ENCODE measurements at places on chromosomes 2 and 18.

- no peak for DNase-seq
Measured at GRCh38 chr2:225104321-225104720, 62.1 kb upstream of the DOCK10 start.

GRCh38 chr2:6072276-6072675 lies 380.1 kb downstream of the SOX11 start:
- DNase-seq, result no peak

DNA sequence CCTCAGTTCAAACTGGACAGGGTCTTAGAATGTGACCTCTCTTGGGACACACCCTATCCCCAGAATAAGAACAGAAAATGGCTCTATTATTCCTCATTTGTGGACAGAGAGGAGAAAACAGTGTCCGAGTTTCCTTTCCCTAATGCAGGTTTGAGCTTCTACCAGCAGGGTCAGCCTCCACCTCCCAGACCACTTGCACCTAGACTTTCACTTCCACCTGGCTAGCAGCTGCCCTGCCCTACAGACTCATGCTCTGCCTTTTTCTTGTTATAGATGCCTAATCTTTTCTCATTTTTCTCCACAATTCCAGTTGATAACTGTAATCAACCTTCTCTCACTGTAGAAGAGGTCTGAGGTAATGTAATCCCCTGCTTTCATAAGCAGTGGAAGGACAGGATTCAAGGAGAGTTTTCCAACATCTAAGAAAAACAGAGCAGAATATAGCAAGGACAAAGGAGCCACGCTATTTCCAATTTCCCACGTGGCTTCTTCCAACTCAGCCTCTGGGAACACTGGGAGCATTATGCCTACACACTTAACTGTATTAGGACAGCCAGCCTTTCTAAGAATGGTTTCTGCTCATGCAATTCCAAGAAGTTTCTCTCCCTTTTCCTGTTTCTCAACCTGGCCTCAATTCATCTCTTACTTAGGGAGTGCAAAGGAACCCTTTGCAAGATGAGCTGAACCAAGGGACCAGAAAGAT lies 239.8 kb downstream of the BCL11A start:
- DNase-seq, result no peak

GRCh38 chr2:72971036-72971435 lies 53.7 kb downstream of the EMX1 start:
- no peak for DNase-seq

GRCh38 chr18:80258640-80259039 lies 11.3 kb upstream of the PARD6G start:
- no peak for DNase-seq

- DNase-seq, result no peak
Measured at GRCh38 chr2:62794791-62795190, 89.3 kb downstream of the EHBP1 start.

- no peak for DNase-seq
Measured at GRCh38 chr18:13564579-13564978, 161.8 kb downstream of the FAM210A start.

DNA sequence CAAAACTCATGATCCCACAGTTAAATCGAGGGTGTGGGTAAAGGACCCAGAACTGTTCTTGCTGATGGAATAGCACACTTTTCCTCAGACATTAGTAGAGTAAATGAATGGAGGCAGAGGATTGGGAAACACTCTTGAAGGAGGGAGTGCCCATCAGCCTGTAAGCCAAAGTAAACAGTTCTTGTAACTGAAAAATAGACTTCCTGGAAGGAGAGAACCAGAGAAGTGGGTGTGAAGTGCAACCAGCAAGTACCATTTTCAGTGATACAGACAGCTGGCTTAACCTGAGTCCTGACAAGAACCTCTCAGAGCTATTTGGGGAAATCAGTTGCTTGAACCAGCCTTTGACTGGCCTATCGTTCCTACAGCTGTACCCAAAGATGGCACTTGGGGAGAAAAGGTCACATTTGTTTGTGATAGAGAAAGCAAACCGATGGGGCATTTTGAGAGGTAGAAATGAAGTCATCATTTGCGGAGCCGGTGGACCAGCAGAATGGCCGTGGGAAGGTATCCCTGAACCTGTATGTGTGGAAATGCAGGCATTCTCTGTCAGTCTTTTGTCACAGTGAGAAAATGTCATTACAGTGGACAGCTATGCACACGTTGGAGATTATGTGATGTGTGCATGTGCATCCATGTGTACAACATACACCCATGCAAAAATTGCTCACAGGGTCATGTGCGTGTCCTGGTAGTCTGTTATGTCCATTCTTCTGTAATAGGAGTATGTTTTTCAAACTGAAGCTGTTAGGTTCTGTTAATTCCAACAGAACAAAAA lies 17.8 kb downstream of the CRIM1 start:
- no peak for DNase-seq

DNA sequence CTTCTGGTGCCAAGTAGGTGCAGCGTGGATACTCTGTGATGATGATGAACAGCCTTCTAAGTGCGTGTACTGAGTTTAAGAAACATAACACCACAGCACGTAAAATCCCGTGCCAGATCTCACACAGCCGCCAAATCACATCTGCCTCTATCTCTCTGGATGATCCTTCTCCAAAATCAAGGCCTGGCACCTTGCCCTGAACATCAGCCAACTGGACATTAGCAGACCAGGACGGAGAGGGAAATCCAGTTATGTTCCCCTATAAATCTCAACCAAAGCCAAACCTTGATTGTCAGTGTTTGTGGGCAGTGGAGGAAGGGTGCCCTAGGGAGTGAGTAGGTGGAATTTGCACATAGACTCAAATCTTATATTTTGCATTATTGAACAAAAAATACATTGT lies 164.3 kb downstream of the MIB1 start:
- DNase-seq, result no peak

GRCh38 chr2:69253112-69253511 lies 133.9 kb downstream of the GFPT1 start:
- DNase-seq, result no peak

- no peak for DNase-seq
Measured at GRCh38 chr18:56522816-56523215, 115.6 kb downstream of the TXNL1 start.

DNA sequence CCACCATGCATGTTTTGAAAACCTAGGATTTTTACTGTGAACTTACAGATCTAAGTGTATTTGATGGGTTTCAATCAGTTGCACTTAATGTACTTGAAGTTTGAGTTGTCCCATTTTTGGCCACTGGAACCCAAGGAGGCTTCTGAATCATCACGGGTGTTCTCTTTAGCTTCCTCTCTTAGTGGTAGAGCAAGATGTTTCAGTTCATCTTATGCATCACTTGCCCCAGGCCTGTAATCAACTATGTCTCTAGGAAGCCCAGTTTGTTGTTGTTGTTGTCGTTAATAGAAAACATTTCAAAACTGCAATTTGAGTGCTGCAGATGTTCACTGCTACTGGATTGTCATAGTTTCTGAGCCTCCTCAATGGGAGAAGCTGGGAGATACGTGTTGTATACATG lies 97.0 kb downstream of the FHOD3 start:
- DNase-seq, result no peak

GRCh38 chr18:58541789-58542425 lies 87.0 kb downstream of the ALPK2 start:
- no peak for DNase-seq

GRCh38 chr18:5630057-5630899 lies 86.5 kb upstream of the EPB41L3 start:
- DNase-seq, result peak; percentile 8

DNA sequence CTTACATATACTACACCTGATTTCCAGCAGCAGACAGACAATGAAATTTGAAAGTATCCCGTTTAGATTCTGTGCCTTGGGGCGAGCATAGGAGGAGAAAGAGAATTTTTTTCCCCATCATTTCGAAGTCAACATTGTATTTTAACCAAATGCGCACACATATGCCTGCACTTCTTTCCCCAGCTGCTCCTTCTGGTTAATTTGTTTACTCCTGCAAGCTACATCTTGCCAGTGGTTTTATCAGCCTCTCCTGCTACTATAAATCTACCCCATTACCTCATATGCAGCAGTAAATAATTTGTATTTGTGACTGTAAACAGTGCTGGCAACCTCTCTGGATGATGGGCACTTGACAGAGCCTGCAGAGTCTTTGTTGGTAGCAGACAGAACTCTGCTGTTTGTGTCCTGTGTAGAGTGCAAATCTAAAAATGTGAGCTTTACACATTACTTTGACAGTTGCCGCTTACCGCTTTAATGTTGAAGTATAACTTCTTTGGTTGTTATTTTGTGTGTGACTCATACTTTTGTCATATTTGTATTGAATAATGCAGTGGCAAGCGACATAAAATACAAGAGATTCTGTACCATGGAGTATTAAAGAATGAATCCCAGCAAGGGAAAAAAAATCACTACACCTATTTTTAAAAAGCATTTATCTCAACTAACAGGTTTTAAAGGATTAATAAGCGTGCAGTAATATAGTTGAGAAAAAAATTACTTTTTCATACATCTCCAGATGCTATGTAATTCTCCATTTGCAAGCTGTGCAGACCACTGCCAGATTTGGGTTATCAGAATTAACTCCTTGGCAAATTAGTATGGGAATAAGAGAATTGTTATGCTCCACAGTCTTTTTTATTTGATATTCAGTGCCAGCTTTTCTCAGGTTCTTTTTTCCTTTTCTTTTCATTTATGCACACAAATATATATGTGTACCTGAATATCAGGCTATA lies 536.8 kb downstream of the XIRP2 start:
- DNase-seq, result no peak

DNA sequence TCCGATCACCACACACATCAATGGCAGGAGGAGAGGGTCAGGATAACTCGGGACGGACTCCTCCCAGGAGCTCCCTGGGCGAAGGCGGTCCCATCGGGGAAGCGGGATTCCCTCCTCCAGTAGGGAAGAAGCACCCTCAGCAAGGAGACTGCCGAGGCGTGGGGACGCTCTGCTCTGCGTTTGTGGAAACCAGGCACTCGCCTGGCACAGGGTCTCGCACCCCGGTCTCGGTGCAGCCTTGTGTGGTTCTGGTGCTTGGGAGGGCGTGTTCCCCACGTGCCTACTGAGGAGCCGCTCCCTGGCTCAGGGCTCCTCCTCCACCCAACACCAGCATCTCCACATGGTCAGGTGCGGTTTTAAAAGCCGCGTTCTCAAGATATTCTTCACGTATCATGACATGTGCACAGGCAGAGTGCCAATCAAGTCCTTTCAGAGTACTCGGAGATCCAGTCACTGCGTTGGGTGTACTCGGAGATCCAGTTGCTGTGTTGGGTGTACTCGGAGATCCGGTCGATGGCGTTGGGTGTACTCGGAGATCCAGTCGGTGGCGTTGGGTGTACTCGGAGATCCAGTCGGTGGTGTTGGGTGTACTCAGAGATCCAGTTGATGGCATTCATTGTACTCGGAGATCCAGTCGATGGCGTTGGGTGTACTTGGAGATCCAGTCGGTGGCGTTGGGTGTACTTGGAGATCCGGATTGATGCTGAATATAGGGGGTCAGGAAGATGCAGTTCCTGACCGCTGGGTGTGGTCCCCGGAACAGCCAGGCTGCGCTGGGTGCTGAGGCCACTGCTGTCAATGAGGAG lies 117.5 kb downstream of the RTP5 start:
- DNase-seq, result no peak

GRCh38 chr2:14358774-14359173 lies 273.7 kb upstream of the LRATD1 start:
- DNase-seq, result no peak

DNA sequence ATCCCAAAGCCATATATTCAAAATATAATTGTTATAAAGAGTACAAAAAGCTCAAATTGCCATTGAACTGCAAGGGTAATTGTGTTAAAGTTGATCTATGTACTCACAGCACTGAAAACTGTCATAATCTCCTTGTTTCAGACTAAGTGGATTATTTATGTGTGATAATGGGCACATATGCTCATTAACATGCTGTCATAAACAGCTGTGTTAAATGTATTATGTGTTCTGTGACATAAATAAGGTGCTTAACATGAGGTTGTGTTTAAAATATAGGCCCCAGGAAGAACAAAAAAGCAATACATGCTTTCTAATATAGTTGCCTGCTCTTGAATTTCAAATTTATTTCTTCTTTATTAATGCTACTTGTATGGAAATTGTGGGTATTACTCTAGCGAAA lies 409.5 kb downstream of the DCC start:
- DNase-seq, result no peak

GRCh38 chr18:51251625-51252024 lies 54.1 kb upstream of the MEX3C start:
- peak; percentile 78 for DNase-seq

GRCh38 chr2:73063472-73063871 lies 8.0 kb downstream of the SFXN5 start:
- DNase-seq, result no peak

GRCh38 chr2:70247364-70248180 lies 856 bp downstream of the TIA1 start:
- no peak for DNase-seq

GRCh38 chr2:202375033-202375608 lies 1.0 kb upstream of the BMPR2 start:
- peak; percentile 29 for DNase-seq

DNA sequence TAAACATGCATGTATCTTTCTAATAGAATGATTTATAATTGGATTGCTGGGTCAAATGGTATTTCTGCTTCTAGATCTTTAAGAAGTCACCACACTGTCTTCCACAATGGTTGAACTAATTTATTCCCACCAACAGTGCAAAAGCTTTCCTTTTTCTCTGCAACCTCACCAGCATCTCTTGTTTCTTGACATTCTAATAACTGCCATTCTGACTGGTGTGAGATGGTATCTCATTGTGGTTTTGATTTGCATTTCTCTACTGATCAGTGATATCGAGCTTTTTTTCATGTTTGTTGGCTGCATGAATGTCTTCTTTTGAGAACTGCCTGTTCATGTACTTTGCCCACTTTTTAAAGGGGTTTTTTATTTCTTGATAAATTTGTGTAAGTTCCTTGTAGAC lies 182.5 kb downstream of the ANKRD44 start:
- no peak for DNase-seq

DNA sequence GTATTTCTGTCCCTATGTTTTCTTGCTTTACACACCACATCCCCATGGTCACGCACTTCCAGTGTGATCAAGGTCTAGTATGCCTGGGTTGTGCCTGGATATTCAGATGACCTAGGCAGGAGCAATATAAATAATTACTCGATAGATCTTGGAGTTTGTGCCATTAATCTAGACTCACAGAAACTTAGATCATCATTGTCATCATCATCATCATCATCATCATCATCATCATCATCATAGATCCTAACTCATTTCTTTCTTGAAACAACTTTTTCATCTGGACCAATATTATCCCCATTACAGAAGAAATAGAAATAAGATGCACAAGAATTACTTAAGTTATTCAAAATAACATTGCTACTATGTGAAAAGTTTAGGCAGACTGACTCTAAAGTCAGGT lies 130.3 kb upstream of the LRRTM4 start:
- DNase-seq, result no peak

GRCh38 chr2:231780123-231780908 lies 766 bp downstream of the PDE6D start:
- no peak for DNase-seq

- DNase-seq, result no peak
Measured at GRCh38 chr18:36028859-36029258, 38.5 kb downstream of the RPRD1A start.

- DNase-seq, result no peak
Measured at GRCh38 chr2:112003576-112004252, 51.4 kb upstream of the TMEM87B start.

Data from stimulated activated naive B cell treated with anti-CD40 and anti-IgM and Interleukin-4, amounts not matched to agents 10 μg/mL and 1 μg/mL and 100 μg/mL, for 72 hours (primary cell).